Stimulated activated CD4-positive, alpha-beta T cell treated with anti-CD3 and anti-CD28 coated beads, TNF-alpha, amount 100 ng/mL, for 4 hours (primary cell): ENCODE measurements at places on chromosomes 4 and X.

GRCh38 chr4:826508-827208, 729 bp upstream of the CPLX1 start:
- no peak for DNase-seq

GRCh38 chr4:183401473-183401872, 43.0 kb upstream of the CDKN2AIP start:
- DNase-seq, result no peak

GRCh38 chrX:148541584-148541940, 41.1 kb downstream of the AFF2 start:
- no peak for DNase-seq

DNA sequence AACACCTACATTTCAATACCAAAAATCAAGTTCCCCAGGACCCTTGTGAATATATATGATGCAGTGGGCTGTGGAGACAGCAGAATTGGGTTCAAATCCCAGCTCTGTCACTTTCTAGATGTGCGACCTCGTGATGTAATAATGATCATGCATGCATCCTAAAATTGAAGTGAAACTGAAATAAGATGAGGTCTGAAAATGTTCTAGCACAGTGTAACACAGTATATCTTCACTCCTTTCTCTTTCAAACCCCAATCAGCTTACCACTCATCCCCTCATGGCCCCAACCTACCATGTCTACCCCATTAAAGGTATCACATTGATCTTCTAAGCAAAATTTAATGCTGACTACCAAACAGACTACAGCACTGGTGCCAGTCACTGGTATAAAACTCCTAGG, 69.9 kb upstream of the BRS3 start:
- no peak for DNase-seq

GRCh38 chr4:81651243-81651899, 179.7 kb upstream of the RASGEF1B start:
- no peak for DNase-seq

DNA sequence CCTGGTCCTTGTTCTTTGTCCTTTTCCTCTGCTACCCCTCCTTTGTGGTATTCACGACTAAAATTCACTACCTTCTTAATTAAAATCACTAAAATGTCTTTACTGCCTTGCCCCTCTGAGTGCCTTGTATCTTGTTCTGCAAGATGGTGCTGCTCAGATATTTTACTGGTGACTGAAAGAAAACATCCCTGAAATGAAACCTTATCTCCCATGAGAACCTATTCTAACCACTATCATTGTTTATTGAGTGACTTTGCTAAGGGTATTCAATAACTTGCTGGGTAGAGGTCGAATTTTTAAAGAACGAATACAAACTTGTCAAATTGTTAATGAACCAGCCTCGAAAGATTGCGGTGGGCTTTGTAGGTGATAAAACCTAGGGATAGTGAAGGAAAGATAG, 52.8 kb downstream of the SPRY1 start:
- DNase-seq, result no peak

GRCh38 chr4:168614281-168615057, 117.6 kb downstream of the PALLD start:
- DNase-seq, result no peak

GRCh38 chr4:151358266-151358665, 32.9 kb upstream of the SH3D19 start:
- no peak for DNase-seq

- no peak for DNase-seq
Observed at GRCh38 chrX:116272322-116272721, 101.8 kb downstream of the AGTR2 start.
